ENCODE measurements at places on chromosomes 7 and 10.

GRCh38 chr7:122442929-122443328, 138.4 kb upstream of the FEZF1 start:
- no peak for ATAC-seq

GRCh38 chr7:156220078-156220605, 407.9 kb upstream of the SHH start:
- peak; percentile 25 for ATAC-seq

DNA sequence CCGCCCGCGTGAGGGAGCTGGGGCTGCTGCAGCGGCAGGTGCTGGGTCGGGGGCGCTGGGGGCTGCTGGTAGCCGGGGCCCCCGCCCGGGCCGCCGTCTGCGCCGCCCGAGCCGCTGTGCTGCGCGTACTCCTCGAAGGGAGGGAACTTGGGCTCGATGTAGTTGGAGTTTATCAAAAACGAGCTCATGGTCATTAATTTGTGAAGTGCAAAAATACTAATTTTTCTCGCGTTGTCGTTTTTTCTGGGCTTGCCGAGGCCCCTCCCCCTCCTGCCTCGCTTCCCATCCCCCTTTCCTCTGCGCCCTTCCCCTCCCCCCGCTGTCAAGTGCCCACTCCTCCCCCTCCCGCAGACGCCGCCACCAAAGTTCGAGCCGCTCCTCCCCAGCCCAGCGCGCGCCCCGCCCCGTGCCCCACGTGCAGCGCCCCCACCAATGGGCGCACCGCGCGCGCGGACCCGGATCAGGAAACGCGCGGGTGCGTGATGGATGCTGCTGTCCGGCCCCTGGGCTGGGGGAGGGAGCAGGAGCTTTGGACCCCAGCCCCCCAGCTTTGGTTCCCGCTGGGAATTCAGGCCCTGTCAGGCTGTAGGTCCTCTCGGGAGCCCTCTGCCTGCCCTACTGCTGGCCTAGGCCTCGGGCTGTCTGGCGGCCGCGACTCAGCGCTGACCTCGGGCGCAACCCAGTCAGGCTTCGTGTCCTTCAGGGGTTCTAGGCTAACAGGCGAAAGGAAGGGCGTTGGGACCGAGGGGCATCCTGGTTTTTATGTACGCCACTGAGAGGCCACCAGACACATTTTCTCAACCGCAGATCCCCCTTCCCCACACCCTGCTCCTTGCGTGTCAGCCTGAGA, at the start of gene HOXA4:
HOXA4 (minus strand) TSS at position 218 of the 850 bp plus-strand sequence; CDS start at position 194, 24 bp downstream.
- peak; percentile 71 for ATAC-seq

DNA sequence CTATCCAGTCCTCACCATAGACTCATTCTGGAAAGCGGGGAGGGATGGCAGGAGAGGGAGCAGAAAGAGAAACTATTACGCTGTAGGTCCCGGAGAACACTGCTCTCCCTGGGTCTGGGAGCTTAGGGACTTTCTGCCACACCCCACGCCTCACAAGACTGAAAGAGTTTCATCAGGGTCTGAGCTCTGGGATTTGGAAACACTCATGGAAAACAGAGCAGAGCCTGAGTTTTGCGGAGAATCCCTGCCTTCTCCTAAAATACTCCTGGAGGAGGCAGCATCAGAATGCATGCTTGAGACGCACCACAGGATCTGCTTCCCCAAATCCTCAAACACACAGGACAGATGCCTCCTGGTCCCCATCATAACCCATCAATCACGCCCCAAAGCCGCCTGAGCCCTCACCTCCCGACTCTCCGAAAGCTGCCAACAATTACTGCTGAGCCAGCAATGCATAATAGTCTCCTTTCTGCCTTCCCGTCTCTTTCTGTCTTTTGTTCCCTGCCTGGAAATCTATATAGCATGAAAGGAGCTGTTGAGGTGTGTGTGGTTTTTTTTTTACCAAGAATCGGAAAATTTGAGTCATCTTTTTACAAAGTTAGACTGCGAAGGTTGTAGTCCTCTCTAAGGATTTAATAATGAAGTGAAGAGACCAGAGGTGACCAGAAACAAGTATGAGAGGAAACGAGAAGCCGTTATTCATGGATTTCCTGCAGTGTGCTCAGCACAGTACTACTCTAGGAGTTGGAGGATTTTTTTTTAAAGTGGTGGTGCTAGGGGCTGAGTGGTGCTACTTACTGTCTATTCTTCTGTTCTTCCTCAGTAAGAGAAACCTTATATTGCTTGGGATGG, 37.7 kb downstream of the ASB13 start:
- ATAC-seq: no peak

- ATAC-seq: peak; percentile 90
Measured at GRCh38 chr10:4450981-4451908, 374.8 kb upstream of the AKR1E2 start.

DNA sequence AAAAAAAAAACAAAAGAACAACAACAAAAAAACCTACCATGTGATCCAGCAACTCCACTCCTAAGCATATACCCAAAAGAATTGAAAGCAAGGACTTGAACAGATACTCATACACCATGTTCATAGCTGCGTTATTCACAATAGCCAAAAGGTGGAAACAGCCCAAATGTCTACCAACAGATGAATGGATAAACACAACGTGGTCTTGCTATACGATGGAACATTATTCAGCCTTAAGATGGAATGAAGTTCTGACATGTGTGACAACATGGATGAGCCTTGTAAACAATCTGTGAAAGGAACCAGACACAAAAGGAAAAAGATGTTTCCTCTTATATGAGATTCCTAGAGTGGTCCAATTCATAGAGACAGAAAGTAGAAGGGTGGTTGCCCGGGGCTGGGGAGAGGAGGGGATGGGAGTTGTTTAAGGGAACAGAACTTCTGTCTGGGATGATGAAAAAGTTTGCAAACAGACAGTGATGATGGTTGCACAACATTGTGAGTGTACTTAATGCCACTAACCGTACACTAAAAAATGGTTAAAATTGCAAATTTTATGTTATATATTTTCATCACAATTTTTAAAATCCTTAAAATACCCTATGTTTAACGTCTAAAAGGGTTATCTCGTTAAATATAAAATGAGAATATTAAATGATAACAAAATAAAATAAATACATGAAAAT, 11.6 kb downstream of the CLEC2L start:
- ATAC-seq: no peak

Measured in SK-N-SH treated with all-trans-retinoic acid at 6 μM for 48 hours (cell line).